ENCODE measurements at places on chromosomes 6 and 20. TPM values are rescaled to one million over a fixed set of nuclear protein-coding genes. Genes with fewer than 3 reads are reported as not detected.

DNA sequence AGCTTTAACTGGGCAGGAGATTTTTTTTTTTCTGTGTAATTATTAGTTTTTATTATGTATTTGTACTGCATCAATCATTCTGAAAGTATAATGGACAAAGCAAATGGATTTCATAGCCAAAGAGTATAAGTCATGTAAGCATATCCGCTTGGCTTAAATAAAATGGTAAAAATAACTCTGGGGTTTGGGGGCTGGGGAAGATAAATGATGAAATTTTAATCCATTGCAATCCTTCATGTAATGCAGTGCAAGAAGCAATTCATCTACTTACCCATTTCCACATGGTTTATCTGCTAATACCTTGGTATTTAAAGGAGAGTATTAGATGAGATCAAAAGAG is 781.4 kb downstream of the QKI start:
- H3K27ac ChIP-seq, result no peak overlapping the region
- no peak overlapping the region for H3K4me3 ChIP-seq
- H3K4me1 ChIP-seq, result no peaks in the 10 kb centered on the region
- H3K27me3 ChIP-seq, result peaks cover 6% of the 10 kb centered on the region
- no peaks in the 10 kb centered on the region for H3K36me3 ChIP-seq
- DNase-seq, result no peak

- no peak overlapping the region for H3K4me3 ChIP-seq
- H3K27me3 ChIP-seq, result peaks cover 56% of the 10 kb centered on the region
- peaks cover 4% of the 10 kb centered on the region for H3K36me3 ChIP-seq
- DNase-seq, result no peak
- H3K27ac ChIP-seq, result no peak overlapping the region
Observed at GRCh38 chr6:110116258-110116657, 63.2 kb downstream of the WASF1 start.

- peaks cover 2% of the 10 kb centered on the region for H3K27me3 ChIP-seq
- no peaks in the 10 kb centered on the region for H3K4me1 ChIP-seq
- no peak overlapping the region for H3K4me3 ChIP-seq
- H3K36me3 ChIP-seq, result no peaks in the 10 kb centered on the region
- no peak for DNase-seq
- no peak overlapping the region for H3K27ac ChIP-seq
Observed at GRCh38 chr20:15776770-15777466, 796.3 kb downstream of the KIF16B start.

DNA sequence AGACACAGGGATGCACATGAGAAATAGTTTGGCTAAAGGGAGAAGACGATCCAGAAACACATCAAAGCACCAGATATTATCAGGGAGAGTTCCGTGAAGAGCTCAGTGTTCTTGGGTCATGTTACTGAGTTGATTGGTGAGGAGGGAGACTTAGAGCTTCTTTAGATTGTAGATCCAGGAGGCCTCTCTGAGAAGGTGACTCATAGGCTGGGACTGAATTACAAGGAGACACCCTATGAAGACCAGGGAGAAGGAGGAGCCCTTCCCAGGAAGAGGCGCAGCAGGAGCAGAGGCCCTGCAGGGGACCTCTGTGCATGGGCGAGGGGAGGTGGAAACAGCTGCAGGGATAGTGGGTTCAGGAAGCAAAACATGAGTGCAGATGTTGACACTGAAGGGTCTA is 196.5 kb downstream of the SLC24A3 start:
- DNase-seq, result no peak
- no peaks in the 10 kb centered on the region for H3K36me3 ChIP-seq
- no peak overlapping the region for H3K27ac ChIP-seq
- H3K4me1 ChIP-seq, result no peaks in the 10 kb centered on the region
- peaks cover 20% of the 10 kb centered on the region for H3K27me3 ChIP-seq

DNA sequence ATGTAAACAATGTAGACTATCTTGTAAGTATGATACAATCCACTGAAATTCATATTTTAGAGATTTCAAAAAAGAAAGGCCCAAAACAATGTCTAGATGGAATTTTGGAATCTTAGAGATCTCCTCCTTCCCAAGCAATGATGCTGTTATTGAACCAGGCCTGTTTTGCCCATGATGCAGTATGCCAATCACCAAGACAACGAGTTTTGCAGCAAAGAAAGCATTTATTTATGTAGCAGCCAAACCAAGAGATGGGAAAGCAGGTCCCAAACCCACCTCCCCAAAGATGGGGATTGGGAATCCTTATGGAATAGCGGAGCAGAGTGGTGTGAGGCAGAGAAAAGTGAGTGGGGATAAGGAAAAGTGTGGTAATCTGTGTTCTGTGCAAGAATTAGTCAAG is 197.8 kb upstream of the NT5E start:
- H3K4me1 ChIP-seq, result no peaks in the 10 kb centered on the region
- no peak overlapping the region for H3K4me3 ChIP-seq
- H3K27me3 ChIP-seq, result no peaks in the 10 kb centered on the region

DNA sequence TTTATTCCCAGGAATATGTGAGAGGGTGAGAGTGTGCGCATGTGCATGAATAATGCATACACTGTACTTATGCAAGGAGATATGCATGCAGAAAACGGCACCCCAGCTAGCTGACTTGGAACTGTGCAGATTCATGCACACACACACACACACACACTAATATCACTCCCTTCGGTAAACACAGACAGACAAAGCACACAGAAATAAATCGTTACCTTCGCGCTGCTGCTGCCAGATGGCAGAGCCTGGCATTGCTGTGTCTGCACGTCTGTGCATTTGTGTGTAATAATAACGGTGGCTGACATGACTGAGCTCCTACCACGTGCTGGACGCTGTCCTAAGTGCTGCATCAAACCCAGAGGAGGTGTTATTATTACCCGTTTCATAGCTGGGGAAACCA is 36.8 kb downstream of the PREX1 start:
- no peaks in the 10 kb centered on the region for H3K27me3 ChIP-seq
- no peaks in the 10 kb centered on the region for H3K36me3 ChIP-seq
- peaks cover 85% of the 10 kb centered on the region for H3K4me1 ChIP-seq
- H3K27ac ChIP-seq, result no peak overlapping the region

DNA sequence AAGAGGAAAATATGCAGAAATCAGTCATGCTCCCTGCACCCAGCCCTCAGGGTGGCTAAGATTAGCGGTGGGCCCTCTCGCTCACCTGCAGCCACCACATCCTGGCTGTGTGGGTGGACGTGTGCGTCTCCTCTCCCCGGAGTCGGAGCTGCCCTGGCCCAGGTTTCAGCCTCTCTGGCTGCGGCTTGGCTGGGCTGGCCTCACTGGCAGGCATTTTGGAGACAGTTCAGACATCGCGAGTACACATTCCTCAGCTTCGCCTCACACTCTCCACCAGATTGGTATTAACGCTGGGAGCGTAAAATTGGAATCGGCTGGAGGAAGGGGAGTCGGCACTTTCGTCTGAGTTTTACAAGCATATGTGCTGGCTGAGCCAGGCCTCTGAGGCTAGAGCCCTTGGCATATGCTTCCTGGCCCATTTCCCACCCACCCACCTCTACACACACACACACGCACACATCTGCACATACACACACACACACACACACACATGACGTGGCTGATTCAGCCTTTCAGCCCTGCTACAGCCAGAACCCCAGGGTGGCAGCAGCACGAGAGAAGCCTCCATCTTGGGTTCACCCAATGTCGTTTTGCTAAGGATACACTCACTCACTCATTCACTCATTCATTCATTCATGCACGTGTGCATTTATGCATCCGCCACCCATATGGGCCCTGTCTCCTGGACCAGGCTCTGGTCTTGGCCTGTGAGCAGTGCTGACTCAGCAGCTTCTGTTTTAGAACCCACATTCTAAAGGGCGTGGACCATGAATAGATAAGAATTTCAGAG is 42.9 kb downstream of the BCAS4 start:
- H3K27me3 ChIP-seq, result no peaks in the 10 kb centered on the region
- H3K27ac ChIP-seq, result no peak overlapping the region
- no peak overlapping the region for H3K4me3 ChIP-seq

DNA sequence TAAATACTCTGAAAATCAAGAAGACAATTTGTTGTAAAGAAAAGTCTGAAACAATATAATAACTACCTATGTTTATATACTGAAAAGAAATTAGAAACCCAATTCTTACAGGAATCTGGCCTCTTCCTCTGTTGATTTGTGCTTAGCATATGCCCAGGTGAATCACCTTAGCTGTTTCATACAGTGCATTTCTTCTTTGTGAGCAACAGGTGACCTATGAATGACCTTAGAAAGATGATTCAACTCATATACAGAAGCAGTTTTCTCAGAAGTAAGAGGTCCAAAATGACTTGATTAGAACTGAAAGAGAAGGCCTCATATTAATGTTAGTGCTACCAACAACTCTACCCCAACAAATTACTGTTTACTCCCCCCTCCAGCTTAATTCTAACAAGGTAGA is 419.5 kb upstream of the ID4 start:
- no peaks in the 10 kb centered on the region for H3K4me1 ChIP-seq
- no peak for DNase-seq
- H3K27ac ChIP-seq, result no peak overlapping the region
- H3K36me3 ChIP-seq, result no peaks in the 10 kb centered on the region
- H3K4me3 ChIP-seq, result no peak overlapping the region
- no peaks in the 10 kb centered on the region for H3K27me3 ChIP-seq

GRCh38 chr20:25280574-25281535 is 33.0 kb downstream of the PYGB start:
- H3K27ac ChIP-seq, result no peak overlapping the region
- peaks cover 5% of the 10 kb centered on the region for H3K36me3 ChIP-seq
- peaks cover 5% of the 10 kb centered on the region for H3K4me1 ChIP-seq
- no peak overlapping the region for H3K4me3 ChIP-seq
- DNase-seq, result no peak

DNA sequence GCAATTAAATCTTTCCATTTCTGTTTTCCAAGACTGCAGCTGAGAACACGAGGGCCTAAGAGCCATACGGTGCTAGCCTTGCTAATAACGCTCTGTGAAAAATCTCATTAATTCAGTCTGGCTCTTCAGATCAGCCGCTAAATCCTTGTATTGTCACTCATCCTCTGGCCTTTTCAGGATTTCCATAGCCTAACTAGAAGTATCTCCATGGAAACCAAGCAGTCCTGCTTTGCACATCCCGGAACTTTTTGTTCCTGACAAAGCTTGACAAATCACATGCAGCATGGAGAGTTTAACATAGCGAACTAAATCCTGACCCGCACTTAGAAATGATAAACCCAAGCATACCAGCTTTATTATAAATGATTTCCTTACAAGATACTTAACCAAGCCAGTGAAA is 383.7 kb downstream of the CD83 start:
- no peak overlapping the region for H3K27ac ChIP-seq
- H3K36me3 ChIP-seq, result peaks cover 4% of the 10 kb centered on the region
- no peaks in the 10 kb centered on the region for H3K4me1 ChIP-seq
- H3K4me3 ChIP-seq, result no peak overlapping the region
- no peak for DNase-seq

GRCh38 chr20:8842525-8842924 is 226.4 kb upstream of the PLCB4 start:
- H3K4me1 ChIP-seq, result no peaks in the 10 kb centered on the region
- no peaks in the 10 kb centered on the region for H3K27me3 ChIP-seq
- no peak overlapping the region for H3K27ac ChIP-seq
- H3K4me3 ChIP-seq, result no peak overlapping the region

DNA sequence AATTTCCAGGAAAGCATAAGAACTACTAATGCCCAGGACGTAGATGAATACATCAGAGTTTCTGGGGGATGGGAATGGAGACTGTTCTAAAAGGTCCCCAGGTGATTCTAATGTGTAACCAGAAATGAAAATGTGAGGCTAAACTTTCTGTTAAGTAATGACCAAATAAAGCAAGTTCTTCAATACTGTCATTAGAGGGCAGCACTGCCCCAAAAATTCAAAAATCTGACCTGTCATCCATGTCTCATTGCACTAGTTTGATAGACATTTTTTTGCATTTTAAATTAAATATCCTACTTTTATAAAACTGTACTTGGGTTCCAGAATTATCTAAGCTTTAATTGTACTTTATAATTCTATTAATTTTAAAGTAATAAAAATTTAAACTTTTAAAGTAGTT is 94.9 kb downstream of the RFX6 start:
- no peaks in the 10 kb centered on the region for H3K36me3 ChIP-seq
- no peak overlapping the region for H3K4me3 ChIP-seq
- no peak overlapping the region for H3K27ac ChIP-seq

DNA sequence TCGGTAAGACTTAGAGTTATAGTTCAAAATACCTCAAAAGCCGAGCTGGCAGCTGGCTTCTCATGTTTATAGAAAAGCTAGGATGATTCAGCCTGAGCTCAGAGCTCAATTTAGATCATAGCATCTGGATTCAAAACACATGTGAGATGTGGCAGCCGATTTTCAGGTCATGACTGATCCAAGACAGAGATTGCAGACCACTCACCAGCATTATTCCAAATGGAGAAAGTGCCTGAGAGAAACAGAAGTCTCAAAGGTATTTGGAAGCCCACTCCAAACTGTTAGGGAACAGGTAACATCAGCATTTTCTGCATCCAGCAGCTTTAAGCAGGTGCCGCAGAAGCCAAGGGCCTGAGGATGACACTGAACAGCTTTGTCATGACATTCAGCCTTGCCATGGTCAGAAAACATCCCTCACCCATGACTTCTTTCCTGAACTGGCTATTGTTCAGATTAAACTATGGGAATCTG is 102.2 kb downstream of the BACH2 start:
- no peaks in the 10 kb centered on the region for H3K27me3 ChIP-seq
- DNase-seq, result no peak
- H3K36me3 ChIP-seq, result peaks cover 6% of the 10 kb centered on the region
- no peak overlapping the region for H3K27ac ChIP-seq
- peaks cover 6% of the 10 kb centered on the region for H3K4me1 ChIP-seq
- no peak overlapping the region for H3K4me3 ChIP-seq

GRCh38 chr6:111780393-111780792 is 92.9 kb downstream of the FYN start:
- no peak for DNase-seq
- H3K4me3 ChIP-seq, result peak overlapping the region; percentile 82
- H3K4me1 ChIP-seq, result peaks cover 93% of the 10 kb centered on the region
- H3K27me3 ChIP-seq, result no peaks in the 10 kb centered on the region
- H3K36me3 ChIP-seq, result peaks cover 7% of the 10 kb centered on the region
- no peak overlapping the region for H3K27ac ChIP-seq

- H3K27me3 ChIP-seq, result peaks cover 19% of the 10 kb centered on the region
- H3K4me3 ChIP-seq, result peak overlapping the region; percentile 54
- H3K4me1 ChIP-seq, result peaks cover 30% of the 10 kb centered on the region
Observed at GRCh38 chr20:31602779-31603441, 2.2 kb upstream of the ID1 start.

Gene MAFB
- total RNA-seq, result 1.6 TPM

Gene KCNK16
- total RNA-seq, result not detected

Gene NKAIN4
- not detected for total RNA-seq

Gene FARS2
- total RNA-seq, result 20.4 TPM

Gene AK9
- total RNA-seq, result 7.3 TPM

Gene SCGN
- not detected for total RNA-seq

Gene SAMD5
- not detected for total RNA-seq

Gene TMEM244
- not detected for total RNA-seq

All from natural killer cell treated with Interleukin-12 subunit alpha and Interleukin-12 subunit beta and Interleukin-15 and Interleukin-18, amount 100 ng/mL, for 72 hours (primary cell).